ENCODE measurements at places on chromosomes 3 and 15.

GRCh38 chr3:43345877-43346276, 59.5 kb downstream of the SNRK start:
- DNase-seq: no peak

GRCh38 chr3:122260206-122260605, 64.8 kb upstream of the CSTA start:
- no peak for DNase-seq

- DNase-seq: no peak
These were observed 656.6 kb upstream of the ADAMTS9 start for GRCh38 chr3:65344444-65344843.

- DNase-seq: no peak
These were observed 64.8 kb downstream of the TRIM71 start for GRCh38 chr3:32882603-32883025.

DNA sequence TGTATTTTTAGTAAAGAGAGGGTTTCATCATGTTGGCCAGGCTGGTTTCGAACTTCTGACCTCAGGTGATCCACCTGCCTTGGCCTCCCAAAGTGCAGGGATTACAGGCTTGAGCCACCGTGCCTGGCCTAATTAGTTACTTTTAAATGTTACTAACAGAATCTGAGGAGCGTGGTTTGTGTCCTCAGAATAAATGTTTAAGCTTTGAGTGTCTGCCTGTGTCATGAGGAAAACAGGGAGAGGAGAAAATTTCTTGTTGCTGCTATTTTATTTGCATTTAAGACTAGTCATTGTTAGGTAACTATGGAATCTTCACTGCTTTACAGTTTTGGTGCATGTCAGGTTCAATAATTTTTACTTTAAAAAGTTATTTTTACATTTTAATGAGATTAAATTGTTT, 68.8 kb downstream of the TCF12 start:
- no peak for DNase-seq

- peak; percentile 59 for DNase-seq
These were observed 292.7 kb upstream of the PROK2 start for GRCh38 chr3:72077473-72078259.

- no peak for DNase-seq
These were observed 46.6 kb downstream of the APH1B start for GRCh38 chr15:63323798-63324563.

GRCh38 chr15:40242601-40243000, 3.7 kb downstream of the PAK6 start:
- DNase-seq: no peak

DNA sequence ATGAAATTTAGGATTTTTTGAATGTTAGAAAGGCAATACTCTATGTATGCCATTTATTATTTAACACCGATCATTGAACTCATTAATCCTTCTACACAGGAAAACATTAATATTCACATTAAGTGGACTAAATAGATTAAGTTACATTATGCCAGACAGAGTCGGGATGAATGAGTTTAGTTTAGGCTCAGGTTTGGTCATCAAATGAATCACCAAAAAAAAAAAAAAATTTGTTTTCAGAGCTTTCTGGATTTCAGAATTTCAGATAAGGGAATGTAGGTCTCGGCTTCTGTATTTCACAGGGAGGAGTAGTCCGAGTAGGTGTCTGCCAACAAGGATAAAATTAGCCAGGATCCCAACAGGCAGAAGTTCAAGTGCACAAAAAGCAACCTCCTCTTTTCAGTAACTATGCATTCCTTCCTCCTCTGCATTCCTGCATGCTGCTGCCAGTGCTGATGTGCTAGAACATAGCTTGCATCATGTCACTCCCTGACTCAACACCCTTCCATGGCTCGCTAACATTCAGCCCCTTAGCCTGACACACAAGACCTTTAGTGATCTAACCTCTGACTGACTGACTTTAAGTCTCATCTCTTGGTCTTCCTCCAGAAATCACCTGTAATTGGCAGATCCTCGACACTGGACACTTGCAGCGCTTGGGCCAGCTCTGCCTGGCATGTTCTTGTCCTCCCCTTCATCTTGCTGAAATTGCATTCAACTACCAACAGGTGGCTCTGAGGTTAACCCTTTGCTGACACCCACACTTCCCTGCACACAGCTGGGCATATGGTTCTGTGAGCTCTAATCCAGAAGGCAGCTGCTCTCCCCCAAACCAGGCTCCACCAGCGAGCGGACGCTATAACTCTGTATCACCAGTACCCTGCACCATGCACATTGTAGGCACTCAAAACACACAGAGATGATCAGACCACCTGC, 145.4 kb upstream of the PROK2 start:
- DNase-seq: peak; percentile 34

DNA sequence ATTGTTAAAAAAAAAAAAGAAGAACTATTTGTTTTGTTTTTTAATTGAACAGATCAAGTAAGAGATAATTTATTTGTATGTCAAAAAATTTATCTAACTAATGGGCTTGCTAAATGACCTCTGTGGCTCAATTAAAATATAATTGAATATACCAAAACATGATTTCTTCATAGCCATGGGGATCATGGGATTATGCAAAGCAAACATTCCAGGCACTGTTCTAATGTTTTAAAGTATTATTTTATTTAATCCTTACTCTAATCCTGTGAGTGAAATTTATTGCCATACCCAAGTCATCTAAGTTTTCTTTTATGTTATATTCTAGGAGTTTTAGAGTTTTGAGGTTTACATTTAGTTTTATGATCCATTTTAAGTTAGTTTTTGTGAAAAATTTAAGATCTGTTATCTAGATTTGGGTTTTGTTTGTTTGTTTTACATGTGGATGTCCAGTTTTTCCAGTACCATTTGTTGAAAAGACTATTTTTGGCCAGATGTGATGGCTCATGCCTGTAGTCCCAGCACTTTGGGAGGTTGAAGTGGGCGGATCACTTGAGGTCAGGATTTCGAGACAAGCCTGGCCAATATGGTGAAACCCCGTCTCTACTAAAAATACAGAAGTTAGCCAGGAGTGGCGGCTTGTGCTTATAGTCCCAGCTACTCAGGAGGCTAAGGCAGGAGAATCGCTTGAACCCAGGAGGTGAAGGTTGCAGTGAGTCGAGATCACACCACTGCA, 52.3 kb upstream of the CNOT10 start:
- no peak for DNase-seq

DNA sequence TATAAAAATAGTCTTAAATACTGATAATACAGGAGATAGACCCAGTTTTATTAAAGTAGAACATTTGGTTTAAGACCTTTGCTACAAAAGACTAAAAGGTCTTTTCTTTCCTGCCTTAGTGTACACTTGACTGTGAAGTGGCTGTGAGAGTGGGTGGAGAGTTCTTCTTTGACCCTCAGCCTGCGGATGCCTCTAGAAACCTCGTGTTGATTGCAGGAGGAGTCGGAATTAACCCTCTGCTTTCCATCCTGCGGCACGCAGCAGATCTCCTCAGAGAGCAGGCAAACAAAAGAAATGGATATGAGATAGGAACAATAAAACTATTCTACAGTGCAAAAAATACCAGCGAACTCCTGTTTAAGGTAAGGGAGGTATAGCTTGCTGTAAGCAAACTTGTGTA, 36.5 kb downstream of the OXNAD1 start:
- DNase-seq: no peak

DNA sequence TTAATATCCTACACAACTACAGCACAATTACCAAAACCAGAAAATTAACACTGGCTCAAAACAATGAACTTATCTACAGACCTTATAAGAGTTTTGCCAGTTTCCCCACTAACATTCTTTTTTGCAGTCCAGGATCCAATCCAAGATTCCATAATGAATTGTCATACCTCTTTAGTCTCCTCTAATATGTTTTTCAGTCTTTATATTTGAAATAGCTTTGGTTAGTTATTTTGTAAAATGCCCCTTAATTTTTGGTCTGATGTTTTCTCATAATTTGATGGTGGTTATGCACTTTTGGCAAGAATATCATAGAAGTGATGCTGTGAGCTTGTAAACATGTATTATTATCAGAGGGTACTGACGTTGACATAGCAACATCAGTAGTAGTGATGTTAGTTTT, 124.3 kb downstream of the ISL2 start:
- DNase-seq: no peak

DNA sequence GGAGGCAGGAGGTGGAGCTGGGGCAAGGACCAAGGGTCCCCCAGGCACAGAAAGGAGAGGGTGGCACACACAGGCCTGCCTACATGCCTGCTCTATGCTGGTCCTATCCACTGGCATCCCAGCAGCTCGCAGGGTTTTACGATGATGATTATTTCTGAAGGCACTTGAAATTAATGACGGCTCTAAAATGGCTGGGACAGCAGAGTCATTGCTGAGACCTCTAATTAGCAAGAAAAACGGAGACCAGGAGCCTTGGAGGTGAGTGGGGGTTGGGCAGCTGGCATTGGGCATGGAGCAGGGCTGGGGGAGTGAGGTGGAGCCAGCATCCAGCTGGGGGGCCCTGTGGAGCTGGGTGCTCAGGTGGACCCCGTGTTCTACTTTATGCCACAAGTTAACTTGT, 3.5 kb upstream of the LINGO1 start:
- no peak for DNase-seq

Measured in B cell (primary cell).